NCI-H1930 (cell line): ENCODE measurements at places on chromosomes 2 and 18.

GRCh38 chr2:26933431-26934334 is 36.8 kb upstream of the MAPRE3 start:
- DNase-seq: no peak

- DNase-seq: no peak
These were observed 83.6 kb downstream of the SESTD1 start for GRCh38 chr2:179181002-179181401.

DNA sequence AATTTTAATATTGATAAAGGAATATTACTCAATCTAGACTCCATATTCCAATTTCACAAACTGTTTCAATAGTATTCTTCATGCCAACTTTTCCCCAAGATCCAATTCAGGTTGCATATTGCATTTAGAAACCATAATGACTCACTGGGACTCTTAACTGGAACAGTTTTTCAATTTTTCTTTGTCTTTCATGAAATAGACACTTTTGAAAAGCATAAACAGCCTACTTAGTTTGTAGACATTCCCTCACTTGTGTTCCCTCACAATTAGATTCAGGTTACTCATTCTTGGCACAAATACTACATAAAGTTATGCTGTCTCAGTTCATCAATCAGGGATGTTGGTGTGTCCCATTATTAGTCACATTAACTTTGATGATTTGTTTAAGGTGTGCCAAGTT is 1768.4 kb upstream of the PIK3C3 start:
- DNase-seq: no peak

- DNase-seq: no peak
These were observed 316.5 kb downstream of the SETBP1 start for GRCh38 chr18:44997174-44997573.

GRCh38 chr2:1990724-1991123 is 246.4 kb upstream of the PXDN start:
- DNase-seq: no peak

- no peak for DNase-seq
These were observed 11.2 kb downstream of the CASP10 start for GRCh38 chr2:201194097-201194496.

GRCh38 chr18:12769644-12770440 is 67.0 kb downstream of the PSMG2 start:
- DNase-seq: no peak

DNA sequence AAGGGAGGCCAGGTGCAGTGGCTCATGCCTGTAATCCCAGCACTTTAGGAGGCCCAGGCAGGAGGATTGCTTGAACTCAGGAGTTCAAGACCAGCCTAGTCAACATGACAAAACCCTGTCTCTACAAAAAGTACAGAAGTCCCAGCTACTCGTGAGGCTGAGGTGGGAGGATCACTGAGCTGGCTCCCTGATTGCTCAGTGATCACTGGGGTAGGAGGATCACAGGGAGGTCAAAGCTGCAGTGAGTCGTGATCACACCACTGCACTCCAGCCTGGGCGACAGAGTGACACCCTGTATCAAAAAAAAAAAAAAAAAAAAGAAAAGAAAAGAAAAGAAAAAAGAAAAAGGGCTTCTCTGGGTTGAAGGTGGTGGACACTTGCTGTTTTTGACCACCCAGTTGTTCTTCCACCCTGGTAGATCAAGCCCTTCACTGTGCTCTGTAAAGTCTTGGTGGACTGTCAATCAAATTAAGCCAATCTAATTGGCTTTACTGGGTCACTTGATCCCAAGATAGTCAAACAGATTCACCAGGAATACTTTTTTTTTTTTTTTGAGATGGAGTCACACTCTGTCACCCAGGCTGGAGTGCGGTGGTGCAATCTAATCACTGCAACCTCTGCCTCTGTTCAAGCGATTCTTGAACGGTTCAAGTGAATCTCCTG is 191.6 kb downstream of the AGPS start:
- DNase-seq: no peak

DNA sequence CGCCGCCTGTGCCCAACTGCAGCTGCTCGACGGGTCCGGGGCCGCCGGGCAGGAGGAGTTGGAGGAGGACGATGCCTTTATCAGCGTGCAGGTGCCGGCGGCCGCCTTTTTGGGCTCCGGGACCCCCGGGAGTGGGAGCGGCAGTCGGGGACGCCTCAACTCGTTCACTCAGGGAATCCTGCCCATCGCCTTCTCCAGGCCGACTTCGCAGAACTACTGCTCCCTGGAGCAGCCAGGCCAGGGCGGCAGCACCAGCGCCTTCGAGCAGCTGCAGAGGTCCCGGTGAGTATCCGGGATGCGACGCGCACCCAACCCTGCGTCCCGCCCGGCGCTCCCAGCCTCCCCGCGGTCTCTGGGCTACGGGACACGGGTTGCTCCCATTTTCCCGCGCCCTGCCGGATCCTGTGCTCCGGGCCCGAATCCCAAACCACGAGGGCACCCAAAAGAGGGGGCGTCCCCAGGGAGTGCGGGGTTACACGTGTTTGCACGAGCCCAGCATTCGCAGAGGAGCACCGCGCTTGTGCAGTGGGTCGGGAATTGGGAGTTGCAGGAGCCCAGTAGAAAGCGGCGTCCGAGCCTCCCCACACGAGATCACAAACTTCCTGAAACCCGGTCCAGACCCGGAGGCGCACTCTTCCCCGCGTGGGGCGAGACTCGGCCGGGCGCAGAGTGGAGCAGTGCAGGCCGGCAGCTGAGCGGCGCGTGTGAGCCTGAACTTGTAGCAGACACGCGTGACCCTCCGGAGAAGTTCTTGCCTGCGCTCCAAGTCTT is 1.2 kb downstream of the CABLES1 start:
- no peak for DNase-seq

- no peak for DNase-seq
These were observed 24.8 kb upstream of the TUBB6 start for GRCh38 chr18:12283256-12283655.

GRCh38 chr2:241147336-241147735 is 1.9 kb downstream of the PASK start:
- DNase-seq: no peak

- no peak for DNase-seq
These were observed 36.0 kb upstream of the MTA3 start for GRCh38 chr2:42532397-42532796.

DNA sequence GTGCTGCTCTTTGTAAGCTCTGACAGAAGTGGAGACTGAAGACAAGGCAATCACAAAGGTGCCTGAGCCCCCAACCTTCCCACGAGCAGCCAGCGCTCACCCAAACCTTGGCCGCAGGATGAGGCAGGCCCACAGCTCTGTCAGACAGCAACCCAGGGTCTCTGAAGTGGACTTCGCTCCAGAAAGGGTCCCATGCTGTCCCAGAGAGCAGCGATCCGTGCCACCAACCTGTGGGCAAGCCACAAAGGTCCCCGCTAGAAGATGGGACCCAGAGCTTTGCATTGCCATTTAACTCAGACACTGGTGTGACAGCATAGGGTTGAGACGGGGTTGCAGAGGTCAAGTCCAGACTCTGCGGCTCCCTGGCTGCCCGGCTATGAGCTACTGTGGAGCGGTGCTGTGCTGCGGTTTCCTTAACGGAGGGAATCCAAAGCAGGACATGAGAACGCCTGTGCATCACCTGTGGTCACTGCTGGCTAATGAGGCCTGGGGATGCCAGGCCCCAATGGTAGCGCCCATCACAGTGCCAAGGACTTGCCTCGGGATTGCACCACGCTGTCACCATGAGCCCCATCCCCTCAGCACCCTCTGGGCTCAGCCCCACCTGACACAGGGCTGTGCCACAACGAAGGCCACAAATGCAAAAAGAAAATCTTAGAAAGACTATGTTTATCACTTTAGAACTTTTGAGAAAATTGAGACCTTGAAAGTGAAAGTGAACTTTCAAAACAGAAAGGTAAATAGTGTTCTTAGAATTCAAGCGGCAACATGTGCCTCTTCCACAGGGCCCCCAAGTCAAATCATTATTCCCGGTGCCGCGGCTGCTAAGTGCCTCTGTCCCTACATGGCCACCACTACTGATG is 103.4 kb downstream of the HDAC4 start:
- DNase-seq: no peak

DNA sequence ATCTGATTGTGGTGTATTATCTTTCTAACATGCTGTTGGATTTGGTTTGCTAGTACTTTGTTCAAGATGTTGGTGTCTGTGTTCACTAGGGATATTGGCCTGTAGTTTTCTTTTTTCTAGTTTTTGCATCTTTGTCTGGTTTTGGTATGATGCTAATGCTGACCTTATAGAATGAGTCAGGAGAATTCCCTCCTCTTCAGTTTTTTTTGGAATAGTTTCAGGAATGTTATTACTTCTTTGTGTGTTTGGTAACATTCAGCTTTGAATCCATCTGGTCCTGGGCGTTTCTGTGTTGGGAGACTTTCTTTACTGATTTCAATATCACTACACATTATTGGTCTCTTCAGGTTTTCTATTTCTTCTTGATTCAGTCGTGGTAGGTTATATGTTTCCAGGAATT is 124.2 kb upstream of the EPB41L5 start:
- DNase-seq: no peak

- no peak for DNase-seq
These were observed 5.5 kb downstream of the MSGN1 start for GRCh38 chr2:17821535-17822444.

GRCh38 chr2:2919026-2919425 is 458.6 kb downstream of the EIPR1 start:
- DNase-seq: no peak

DNA sequence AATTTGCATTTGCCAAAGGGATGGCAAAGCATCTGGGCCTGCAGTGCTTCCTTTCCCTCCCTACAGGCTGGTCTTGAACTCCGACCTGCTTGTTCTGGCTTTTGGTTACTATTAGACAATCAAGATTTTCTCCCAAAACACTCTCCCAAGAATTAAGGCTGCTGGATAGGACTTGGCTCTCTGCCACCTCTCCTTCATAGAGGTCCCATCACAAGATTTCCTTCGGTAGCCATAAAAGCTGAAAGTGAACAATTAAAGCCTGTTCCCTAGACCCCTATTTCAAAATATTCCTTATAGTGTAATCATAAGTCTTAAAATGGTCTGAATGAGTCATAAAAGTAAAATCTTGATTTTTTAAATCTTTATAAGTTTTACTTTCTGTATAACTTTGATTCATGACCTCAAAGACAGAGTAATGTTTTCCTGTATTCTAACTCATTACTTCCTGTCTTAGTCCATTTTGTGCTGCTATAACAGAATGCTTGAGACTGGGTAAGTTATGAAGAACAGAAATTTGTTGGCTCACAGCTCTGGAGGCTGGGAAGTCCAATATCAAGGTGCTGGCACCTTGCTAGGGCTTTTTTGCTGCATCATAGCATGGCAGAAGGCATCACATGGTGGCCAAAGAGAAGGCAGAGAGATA is 37.8 kb upstream of the TNP1 start:
- DNase-seq: no peak

GRCh38 chr2:241300000-241300399 is 15.5 kb downstream of the HDLBP start:
- DNase-seq: no peak

- no peak for DNase-seq
These were observed 71.5 kb downstream of the KLHL14 start for GRCh38 chr18:32701313-32701712.

GRCh38 chr2:2892378-2892777 is 485.2 kb downstream of the EIPR1 start:
- DNase-seq: no peak
